Hematopoietic multipotent progenitor cell treated with erythropoietin and hydrocortisone succinate and interleukin-3 and kit ligand, for 8 days (in vitro differentiated cells): ENCODE measurements at places on chromosomes 5 and 9.

DNA sequence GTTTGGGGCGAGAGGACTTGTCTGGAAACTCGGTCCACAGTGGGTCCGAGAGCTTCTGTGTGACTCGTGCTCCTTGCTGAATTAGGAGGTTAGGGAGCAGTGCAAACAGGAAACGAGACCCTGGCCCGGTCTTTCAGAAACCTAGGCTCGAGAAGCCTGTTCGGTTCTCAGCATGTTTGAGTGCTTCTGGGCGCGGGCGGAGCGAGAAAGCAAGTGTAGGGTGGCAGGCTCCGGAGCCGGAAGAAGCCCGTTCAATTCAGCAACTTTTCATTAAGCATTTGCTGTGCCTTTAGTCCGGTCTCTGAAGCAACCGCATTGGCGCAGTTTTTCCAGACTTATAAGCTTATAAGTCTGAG is 547 bp downstream of the CLTA start:
- peak; percentile 32 for DNase-seq

DNA sequence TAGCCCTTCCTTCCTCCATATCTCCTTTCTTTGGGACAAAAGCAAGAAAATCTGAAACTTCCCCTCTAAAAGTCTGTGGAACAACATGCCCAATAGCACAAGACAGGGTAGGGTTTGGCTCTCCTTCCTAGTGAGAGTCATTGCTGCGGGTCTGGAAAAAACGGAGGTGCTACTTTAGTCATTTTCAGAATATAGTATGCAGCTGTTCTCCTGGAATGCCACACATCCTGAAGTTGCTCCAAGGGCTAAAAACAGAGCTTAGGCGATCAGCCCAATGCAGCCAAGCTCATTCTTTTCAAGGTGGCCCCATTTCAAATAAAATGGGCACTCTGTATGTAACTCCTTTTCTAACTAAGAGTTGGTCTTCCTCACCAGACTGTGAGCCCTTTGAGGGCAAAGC is 39.5 kb upstream of the MYOT start:
- no peak for DNase-seq

- DNase-seq = no peak
Measured at GRCh38 chr5:124783285-124783684, 36.8 kb upstream of the ZNF608 start.

GRCh38 chr5:172659909-172660628 is 19.0 kb downstream of the NEURL1B start:
- peak; percentile 19 for DNase-seq

DNA sequence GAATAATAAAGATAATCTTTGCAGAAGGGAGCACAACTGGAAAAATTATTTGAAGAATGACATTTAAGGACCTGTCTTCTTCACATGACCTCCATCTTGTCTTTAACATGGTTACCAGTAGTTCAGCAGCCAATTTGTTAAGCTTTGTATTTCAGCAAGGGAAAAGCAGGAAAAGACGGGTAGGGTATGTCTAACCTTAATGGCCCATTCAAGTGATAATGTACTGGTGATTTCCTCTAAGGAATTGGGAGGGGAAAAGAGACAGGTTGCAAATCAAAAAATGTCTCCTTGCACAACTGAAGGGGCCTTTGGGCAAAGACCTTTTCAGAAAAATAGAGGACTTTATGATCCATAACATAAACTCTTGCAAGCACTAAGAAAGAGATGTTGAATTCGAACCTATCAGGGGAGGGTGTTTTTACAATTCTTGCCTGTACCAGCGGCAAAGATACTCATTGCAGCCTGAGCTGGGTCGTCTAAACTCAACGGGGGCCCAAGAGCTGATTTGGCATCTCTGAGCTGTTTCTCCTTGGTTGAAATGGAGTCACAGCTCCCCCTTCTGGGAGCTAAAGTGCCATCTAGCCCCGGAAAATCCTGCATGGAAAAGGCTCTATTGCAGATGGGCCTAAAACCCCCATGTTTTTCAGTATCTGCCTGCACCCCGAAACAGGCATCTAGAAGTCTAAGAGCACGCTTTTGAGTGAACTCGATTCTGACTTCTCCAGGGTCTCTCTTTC is 3.8 kb downstream of the BRINP1 start:
- DNase-seq = peak; percentile 24

DNA sequence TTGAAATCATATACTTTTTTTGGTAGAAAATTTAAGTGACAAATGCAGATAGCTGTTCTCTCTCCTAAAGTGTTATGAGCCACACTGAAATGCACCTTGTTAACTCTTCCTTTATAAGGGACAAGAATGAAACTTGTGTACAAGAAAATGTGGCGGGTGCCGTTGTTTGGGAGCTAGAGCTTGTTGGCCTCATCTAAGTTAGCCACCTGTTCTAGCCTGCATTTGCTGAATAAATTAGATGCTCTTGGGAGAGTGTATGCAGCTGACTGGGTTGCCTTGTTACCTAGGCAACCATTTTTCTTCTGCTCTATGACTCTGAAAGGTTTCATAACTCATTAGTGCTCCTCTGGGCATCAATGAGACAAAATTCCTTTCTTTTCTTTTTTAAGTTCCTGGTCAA is 174.3 kb downstream of the TAF11L14 start:
- DNase-seq = no peak

DNA sequence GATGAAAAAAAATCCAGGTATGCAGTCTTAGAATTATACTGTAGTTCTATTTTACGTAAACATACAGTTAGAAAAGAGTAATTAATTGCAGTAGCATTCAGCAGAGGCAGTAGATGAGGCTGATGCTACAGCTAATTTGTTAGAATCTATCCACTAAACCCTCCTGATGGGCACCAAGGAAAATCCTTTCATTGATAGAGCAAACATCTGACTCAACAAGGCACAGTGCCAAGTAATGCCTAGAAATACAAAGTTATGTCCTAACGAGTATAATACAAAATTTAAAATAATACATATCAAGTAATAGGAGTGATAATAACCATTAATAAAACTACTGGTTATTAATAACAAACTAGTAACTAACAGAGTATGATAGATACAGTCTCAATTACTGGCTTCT is 9.0 kb downstream of the MOCS2 start:
- no peak for DNase-seq

- no peak for DNase-seq
Measured at GRCh38 chr9:96495341-96495740, 45.4 kb downstream of the HABP4 start.
